ENCODE measurements at places on chromosomes 11 and 22.
A peak's percentile ranks its signal among the peaks of the same experiment; 100 is the strongest.

DNA sequence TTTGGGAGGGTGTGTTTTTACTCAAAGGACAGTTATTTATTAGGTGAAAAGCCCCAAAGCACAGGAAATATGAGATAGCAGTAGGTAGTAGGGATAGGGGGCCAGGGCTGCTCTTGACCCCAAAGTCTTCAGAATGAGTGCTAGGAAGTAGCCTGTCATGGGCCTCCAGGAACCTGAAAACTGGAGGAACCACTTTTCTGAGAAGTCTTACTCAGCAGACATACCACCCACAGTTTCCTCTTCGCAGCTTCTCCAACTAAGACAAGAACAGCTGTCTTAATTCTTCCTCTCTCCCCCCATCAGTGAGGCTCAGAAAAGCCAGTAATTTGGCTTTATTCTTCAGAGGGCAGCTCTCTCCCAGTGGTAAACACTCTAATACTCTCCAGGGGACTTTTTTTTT lies 84.0 kb upstream of the CTSC start:
- DNase-seq = peak; percentile 6

DNA sequence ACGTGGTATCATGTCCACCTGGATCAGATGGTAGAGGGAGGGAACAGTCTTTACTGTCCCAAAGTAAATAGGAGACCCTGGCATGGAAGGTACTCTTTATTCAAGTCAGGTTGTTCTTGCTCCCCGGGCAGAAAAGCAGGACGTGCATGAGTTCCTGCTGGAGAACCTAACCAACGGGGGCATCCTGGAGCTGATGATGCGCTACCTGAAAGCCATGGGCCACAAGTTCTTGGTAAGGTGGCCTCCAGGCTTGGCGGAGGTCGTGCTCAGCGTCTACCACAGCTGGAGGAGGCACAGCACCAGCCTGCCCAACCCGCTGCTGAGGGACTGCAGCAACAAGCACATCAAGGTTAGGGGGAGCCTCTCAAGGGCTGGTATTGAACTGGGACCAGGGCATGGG lies 48.7 kb downstream of the CABIN1 start:
- DNase-seq = no peak

DNA sequence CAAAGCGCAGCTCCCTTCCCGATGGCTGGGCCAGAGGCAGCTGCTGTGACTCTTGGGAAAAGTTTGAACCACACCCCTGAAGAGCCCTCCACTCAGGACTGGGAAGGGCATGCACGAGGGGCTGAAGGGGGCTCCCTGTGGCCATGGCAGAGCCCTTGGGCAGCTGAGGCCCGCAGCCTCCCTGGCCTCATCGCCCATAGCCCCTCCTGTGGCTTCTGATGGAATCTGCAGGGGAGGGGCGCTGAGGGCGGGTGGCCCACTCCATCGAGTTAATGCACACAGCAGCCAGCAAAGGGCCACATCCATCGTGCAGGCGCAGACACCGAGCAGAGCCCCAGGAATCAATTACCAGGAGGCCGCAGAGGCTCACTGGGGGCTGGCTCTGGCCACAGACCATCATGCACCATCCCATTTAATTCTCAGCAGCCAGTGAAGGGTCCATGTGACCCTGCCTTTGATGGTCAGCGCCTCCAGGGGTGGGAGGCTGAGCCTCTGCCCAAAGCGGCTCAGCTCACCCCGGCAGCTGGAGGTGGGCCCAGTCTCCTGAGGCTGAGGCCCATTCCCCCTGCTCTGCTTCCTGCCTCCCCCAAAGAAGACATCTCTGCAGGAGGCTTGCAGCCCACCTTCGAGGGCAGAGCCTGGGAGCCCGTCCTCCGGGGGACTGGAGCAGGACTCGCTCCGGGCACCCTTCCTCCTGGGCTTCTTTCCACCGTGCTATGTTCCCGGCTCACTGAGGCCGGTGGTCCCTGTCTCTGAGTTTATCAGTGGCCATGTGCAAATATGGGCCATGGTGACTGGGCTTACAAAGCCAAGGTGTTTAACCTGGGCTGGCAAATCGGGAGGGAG lies 1410.2 kb downstream of the BRD1 start:
- no peak for DNase-seq

DNA sequence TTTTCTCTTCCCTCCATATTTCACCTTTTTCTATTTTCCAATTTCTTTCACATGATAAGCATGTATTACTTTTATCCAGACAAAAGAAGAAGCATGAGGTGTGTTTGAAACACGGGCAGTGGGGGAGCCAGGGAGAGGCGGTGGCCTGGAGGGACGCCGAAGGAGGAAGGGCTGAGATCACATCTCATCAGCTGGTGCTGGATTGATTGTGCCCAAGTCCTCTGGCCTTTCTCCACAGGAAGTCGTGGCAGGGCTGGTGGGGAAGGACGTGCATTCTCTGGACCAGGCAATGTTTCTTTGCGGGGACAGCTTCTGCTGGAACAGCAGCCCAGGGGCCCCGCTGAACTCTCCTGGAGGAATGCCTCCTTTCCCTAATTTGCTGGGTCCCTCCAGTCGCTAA lies 82.9 kb downstream of the MIAT start:
- DNase-seq = peak; percentile 31

DNA sequence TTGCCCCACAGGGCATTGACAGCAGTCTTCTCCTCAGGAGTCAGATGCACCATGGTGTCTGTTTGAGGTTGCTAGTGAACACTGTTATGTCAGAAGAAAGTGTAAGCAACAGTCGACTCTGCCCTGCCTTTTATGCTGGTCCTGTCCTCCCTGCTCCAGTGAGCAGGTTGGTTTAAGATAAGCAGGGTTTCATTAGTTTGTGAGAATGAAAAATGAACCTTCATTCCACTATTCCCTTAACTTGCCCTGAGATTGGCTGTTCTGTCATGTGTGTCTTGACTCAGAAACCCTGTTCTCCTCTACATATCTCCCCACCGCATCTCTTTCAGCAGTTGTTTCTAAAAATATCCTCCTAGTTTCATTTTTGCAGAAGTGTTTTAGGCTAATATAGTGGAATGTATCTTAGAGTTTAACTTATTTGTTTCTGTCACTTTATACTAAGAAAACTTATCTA lies at the start of gene HBD:
HBD (minus strand) TSS at position 103 of the 454 bp plus-strand sequence; CDS start at position 53, 50 bp downstream.
- no peak for DNase-seq

- DNase-seq = peak; percentile 78
Measured at GRCh38 chr11:72573072-72573854, 101.0 kb downstream of the PDE2A start.

GRCh38 chr11:115501893-115502589 lies 2.2 kb downstream of the CADM1 start:
- DNase-seq = peak; percentile 53

GRCh38 chr11:123742031-123742723 lies 717 bp upstream of the ZNF202 start:
- DNase-seq = peak; percentile 11

DNA sequence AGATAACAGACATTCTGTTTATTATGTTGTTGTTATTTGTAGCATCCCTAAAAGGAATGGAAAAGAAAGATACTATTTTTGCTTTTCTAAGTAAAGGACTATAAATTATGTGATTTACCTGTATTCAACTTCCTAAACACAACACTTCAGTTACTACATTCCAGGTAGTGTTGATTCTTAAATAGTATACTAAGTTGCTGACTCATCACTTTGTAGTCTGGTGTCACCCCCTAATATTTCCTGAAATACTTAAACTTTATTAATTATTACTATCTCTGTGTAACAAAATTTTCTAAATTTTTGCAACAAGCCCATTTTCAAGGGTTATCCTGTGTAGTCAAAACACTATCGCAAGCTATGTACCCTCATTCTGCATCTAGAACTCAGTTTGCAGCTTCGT lies 7.0 kb downstream of the SYTL2 start:
- no peak for DNase-seq

- peak; percentile 52 for DNase-seq
Measured at GRCh38 chr11:69702769-69703452, 911 bp downstream of the FGF19 start.

GRCh38 chr22:31126869-31127175 lies 4.1 kb downstream of the INPP5J start:
- DNase-seq = no peak

GRCh38 chr11:67490727-67491065 lies 7.9 kb downstream of the AIP start:
- no peak for DNase-seq

DNA sequence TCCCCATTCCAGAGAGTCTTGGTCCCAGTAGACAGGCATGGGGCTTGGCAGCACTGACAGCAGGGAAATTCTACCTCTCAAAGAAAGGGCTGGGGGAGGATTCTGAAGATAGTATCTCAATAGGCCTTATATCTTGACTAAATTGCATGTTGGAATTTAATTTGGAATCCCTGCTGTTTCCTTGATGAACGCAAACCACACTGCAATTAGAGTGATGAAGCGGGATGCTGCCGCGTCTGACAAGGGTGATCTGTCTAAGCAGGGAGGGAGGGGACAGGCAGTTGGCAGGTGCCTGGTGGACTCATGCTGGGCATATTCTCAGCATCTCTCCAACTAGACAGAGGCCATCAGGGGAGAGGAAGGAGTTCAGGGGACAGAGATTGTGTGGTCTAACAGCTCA lies 48.4 kb downstream of the COMMD9 start:
- no peak for DNase-seq

DNA sequence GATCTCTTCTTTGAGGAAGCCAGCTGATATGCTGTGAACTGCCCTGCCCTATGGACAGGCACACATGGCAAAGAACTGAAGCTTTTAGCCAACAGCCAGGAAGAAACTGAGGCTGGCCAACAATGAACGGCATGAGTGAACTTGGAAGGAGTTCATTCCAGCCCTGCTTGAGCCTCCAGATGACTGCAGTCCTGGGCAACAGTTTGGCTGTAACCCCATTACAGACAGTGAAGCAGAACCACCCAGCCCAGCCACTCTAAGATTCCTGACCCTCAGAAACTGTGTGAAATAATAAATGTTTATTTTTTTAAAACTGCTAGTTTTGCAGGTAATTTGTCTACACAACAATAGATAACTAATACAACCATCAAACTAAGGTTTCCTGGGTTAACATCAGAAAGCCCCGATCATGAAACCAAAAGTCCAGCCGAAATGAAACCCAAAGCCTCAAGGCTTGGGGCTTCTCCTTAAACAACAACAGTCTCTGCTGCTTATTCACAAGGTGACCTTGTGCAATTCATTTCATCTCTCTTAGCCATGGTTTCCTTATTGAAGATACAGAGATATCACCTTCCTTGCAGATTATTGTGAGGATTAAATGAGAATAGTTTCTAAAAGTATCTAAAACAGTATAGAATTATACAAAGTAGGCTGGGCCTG lies 31.4 kb downstream of the PAK1 start:
- DNase-seq = no peak

All from neural progenitor cell (in vitro differentiated cells).